Prostate gland (tissue), 2 donors: ENCODE measurements at places on chromosomes 13 and 19. TPM values are rescaled to one million over a fixed set of nuclear protein-coding genes. Genes with fewer than 3 reads are reported as not detected.

DNA sequence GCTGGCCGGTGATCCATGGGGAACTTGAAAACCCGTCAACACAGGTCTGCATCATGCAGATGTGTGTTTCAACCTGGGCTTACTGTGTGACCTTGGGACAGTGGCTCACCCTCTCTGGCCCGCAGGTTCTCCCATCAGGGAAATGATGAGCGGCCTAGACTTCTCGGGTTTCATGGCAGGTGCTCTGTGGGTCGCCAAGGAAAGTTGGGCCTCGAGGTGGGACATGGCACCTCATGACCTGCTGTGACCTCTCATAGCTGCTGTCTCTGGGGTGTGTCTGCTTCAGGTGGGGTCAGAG, 50.8 kb upstream of the NFIC start:
- no peaks in the 10 kb centered on the region for H3K4me1 ChIP-seq
- no peak overlapping the region for H3K27ac ChIP-seq
- no peak for DNase-seq
- H3K4me3 ChIP-seq = no peak overlapping the region
- peaks cover 10% of the 10 kb centered on the region for H3K27me3 ChIP-seq

DNA sequence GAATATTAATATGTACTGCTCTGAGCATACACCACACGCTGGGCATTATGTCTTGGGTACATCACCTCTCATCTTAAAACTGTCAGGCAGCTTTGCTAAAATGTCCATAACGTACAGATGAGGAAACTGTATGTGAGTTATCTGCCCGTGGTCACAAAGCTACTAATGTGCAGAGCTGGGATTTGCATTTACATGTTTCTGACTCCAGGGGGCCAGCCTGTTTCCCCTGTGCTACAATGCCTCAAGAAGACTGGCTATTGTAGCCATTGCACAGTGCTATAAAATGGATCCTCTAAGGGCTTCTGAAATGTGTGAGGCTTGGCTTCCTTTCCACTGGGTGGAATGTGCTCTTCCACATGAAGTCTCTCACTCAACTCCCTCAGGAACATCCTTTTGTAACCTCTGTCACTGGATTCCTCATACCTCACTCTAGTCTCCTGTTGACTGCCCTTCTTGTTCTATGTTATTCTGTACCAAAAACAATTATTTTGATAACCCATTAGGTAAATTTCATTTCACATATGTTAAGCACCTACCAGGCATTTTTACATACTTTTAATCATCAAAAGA, 95.6 kb upstream of the HTR2A start:
- H3K36me3 ChIP-seq = no peaks in the 10 kb centered on the region
- no peak overlapping the region for H3K27ac ChIP-seq
- H3K27me3 ChIP-seq = no peaks in the 10 kb centered on the region
- no peak overlapping the region for H3K4me3 ChIP-seq
- no peak for DNase-seq
- H3K4me1 ChIP-seq = no peaks in the 10 kb centered on the region

GRCh38 chr13:98771838-98772611, 19.6 kb upstream of the SLC15A1 start:
- no peaks in the 10 kb centered on the region for H3K27me3 ChIP-seq
- H3K36me3 ChIP-seq = no peaks in the 10 kb centered on the region
- no peak for DNase-seq
- H3K4me3 ChIP-seq = no peak overlapping the region
- H3K27ac ChIP-seq = no peak overlapping the region
- no peaks in the 10 kb centered on the region for H3K4me1 ChIP-seq

- peaks cover 14% of the 10 kb centered on the region for H3K4me1 ChIP-seq
- H3K27ac ChIP-seq = no peak overlapping the region
- no peaks in the 10 kb centered on the region for H3K27me3 ChIP-seq
- DNase-seq = no peak
- H3K36me3 ChIP-seq = peaks cover 14% of the 10 kb centered on the region
Observed at GRCh38 chr19:41311613-41312012, 1.6 kb downstream of the CCDC97 start.

PNKP gene
- total RNA-seq = 128 TPM

- H3K4me1 ChIP-seq = no peaks in the 10 kb centered on the region
- H3K27me3 ChIP-seq = no peaks in the 10 kb centered on the region
- H3K4me3 ChIP-seq = no peak overlapping the region
- no peak overlapping the region for H3K27ac ChIP-seq
- DNase-seq = no peak
Observed at GRCh38 chr13:100473087-100473486, 115.5 kb downstream of the GGACT start.

DNA sequence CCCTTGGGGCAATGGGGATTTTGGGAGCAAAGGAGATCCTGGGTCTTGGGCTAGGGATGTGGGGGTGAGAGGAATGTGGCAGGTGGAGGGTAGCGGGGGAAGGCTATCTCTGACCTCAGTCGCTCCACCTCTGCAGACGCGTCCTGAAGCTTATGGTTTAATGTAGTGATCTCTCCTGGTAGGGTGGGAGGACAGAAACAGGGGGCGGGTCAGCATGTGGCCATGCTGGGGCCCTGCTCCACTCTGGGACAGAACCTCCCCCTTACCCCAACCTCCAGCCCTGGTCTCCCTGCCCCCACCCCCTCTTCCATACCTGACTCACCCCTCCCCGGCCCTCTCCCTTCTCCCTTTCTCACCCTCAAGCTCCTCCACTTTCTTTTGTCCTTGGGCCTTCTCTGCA, 1.4 kb downstream of the BST2 start:
- H3K27me3 ChIP-seq = no peaks in the 10 kb centered on the region
- H3K4me3 ChIP-seq = no peak overlapping the region
- H3K36me3 ChIP-seq = no peaks in the 10 kb centered on the region
- H3K27ac ChIP-seq = no peak overlapping the region
- DNase-seq = no peak

GRCh38 chr19:33403973-33404304, 30.4 kb downstream of the CEBPG start:
- H3K4me3 ChIP-seq = no peak overlapping the region
- no peaks in the 10 kb centered on the region for H3K27me3 ChIP-seq
- DNase-seq = no peak
- H3K4me1 ChIP-seq = no peaks in the 10 kb centered on the region

- no peaks in the 10 kb centered on the region for H3K27me3 ChIP-seq
- H3K4me3 ChIP-seq = no peak overlapping the region
- no peak for DNase-seq
- H3K27ac ChIP-seq = no peak overlapping the region
- no peaks in the 10 kb centered on the region for H3K36me3 ChIP-seq
- H3K4me1 ChIP-seq = no peaks in the 10 kb centered on the region
Observed at GRCh38 chr19:33447336-33448158, 74.0 kb downstream of the CEBPG start.

- no peak overlapping the region for H3K27ac ChIP-seq
- H3K27me3 ChIP-seq = no peaks in the 10 kb centered on the region
- no peaks in the 10 kb centered on the region for H3K4me1 ChIP-seq
- no peak for DNase-seq
- no peaks in the 10 kb centered on the region for H3K36me3 ChIP-seq
Observed at GRCh38 chr13:85985797-85986196, 186.6 kb upstream of the SLITRK6 start.

- no peaks in the 10 kb centered on the region for H3K4me1 ChIP-seq
- H3K4me3 ChIP-seq = no peak overlapping the region
- H3K27me3 ChIP-seq = no peaks in the 10 kb centered on the region
- no peak for DNase-seq
- no peak overlapping the region for H3K27ac ChIP-seq
Observed at GRCh38 chr19:40357640-40358039, 9.1 kb downstream of the PLD3 start.
